Muscle of arm (tissue), 14 donors: ENCODE measurements at places on chromosomes 5 and 9.

- no peak for DNase-seq
These were observed 242.3 kb upstream of the NREP start for GRCh38 chr5:111999286-111999685.

DNA sequence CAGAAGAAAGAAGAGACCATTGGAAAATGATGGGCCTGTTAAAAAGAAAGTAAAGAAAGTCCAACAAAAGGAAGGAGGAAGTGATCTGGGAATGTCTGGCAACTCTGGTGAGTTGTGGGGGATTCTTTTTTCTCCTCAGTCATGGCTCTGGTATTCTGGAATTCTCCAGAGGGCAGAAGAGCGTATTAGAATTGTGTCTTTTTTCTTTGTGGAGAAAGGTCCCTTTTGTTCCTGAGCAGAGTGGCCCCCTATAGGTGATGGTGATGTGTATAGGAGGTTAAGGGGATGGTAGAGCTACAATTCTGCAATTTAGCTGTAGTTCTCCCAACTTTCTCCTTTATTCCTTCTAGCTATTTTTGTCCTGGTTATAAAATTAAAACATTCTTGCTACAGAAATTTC lies 1.6 kb upstream of the DHFR start:
- DNase-seq: no peak

DNA sequence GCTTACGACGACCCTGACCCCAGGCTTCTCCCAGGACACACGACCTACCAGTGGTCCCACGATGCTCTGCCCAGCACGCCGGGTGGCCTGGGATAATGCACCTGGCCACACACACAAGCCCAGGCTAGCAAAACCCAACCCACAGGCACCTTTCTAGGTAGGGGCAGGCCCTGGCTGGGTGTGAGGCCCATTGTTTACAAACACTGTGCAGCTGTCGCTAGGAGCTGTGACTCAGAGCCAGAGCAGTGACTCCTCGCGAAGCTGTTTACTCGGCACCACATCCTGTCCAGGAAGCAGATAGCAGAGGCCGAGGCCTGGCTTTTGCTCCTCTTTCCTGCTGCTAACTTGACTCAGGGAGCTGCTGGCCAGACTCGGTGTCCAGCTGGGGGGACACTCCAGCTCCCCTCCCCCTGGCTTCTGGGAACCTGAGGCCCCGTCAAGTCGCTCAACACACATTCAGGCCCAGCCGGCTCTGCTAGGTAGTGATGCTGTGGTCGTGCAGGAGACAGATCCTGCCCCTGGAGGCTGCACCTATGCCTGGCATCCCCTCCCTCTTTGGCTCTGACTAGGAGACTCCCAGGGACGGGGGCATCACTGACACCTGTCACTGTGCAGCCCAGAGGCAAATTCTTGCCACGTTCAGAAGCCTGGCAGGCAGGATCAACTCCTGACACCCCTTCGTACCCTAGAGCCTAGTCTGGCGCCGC lies 12.8 kb upstream of the RALGDS start:
- peak; percentile 92 for DNase-seq

DNA sequence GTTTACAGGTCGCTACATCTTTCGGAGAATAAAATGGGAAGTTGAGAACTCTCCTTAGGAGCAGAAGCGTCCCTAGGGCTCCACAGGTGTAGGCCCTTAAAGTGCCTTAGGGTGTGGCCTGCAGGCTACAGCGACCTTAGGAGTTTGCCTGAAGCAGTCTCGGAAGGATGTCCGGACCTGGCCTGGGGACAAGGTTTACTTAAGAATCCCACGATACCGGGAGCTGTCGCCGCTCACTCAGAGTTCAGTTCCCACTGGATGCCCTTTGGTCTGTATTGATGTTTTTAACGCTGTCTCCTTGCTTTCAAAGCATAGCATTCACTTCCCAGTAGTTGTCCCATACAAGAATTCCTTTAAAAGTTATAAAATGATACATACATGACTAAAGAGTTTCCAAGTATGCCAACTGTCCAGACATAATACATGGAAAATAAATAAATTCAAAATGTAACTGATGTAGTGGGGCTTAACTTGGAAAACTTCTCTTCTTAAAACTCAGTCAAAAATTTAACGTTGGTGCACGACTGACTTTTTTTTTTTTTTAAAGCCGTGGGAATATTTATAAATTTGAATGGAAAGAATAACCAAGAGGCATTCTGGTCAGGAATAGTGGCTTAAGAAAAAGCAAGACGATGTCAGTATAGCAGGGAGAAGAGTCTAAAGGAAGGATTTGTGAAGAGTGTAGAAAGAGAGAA lies 848 bp downstream of the RAD50 start:
- DNase-seq: peak; percentile 35

- no peak for DNase-seq
These were observed 10.4 kb downstream of the RAB14 start for GRCh38 chr9:121191235-121191634.

- DNase-seq: no peak
These were observed 14.7 kb downstream of the ERP44 start for GRCh38 chr9:100084128-100084453.

DNA sequence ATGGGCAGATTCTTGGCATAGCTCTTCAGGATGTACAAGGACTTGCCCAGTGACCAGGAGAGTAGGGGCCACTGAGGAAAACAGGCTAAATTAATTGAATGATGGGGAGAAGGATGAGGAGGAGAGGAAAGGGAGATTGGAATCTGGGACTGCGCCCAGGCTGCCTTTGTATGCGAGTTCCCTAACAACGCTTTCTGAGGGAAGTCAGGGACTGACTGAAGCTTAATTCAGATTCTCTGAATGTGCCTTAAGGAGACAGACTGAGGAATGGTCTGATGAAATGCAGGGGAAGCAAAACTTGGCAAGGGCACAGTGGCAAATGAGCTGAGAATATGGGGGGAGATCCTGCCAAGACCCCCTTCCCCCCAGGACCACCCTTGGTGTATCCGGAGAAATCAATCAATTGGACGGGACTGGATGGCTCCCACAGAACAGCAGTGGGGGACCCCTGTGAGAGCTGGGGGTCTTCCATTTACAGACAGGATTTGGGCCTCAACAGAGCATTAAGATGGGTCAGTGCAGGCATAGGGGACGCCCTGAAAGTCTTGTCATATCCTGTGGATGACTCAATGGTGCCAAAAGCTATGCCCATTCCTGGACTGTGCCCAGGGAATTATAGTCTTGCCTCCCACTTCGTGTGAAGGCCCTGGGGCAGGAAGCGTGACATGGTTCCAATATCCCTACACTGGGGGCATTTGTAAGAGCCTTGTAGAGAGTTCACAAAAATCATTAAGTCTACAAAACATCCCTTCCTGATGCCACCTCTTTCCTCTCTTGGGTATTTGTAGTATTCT lies 215.5 kb upstream of the TNC start:
- DNase-seq: no peak

- DNase-seq: no peak
These were observed 360.8 kb downstream of the NTRK2 start for GRCh38 chr9:85030316-85030715.
